ENCODE measurements at places on chromosomes 11 and 22.

DNA sequence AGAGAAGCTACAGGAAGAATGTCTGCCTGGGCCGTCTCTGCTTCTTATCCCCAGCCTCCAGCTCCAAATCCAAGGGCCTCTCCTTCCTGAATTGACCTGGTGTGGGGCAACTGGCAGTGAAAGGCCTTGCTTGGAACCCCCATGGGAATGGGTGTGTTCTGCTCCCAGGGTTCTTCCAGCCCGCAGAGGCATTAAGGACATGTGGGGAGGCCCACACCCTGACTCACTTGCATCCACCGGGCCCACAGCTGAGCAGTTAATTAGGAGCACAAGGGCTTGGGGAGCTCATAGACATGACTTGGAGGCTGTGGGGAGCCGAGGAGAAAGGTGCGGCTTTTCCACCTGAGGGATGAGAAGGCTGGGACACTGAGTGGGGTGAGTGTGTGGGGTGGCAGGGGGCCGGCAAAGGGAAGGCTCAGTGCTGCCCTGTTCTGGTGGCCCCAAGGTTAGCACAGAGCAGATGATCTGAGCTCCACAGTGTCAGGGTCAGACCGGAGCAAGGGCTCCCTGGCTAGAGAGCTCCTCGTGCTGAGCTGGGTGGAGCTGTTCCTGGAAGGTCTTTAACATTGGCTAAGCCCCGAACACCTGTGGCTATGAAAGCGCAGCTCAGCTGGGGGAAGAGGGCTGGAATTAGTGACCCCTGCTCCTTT is 64.5 kb upstream of the NECTIN1 start:
- no peak for DNase-seq

- DNase-seq: no peak
Measured at GRCh38 chr11:129323896-129324502, 51.6 kb upstream of the BARX2 start.

- no peak for DNase-seq
Measured at GRCh38 chr22:36289406-36289870, 36.5 kb downstream of the APOL1 start.

DNA sequence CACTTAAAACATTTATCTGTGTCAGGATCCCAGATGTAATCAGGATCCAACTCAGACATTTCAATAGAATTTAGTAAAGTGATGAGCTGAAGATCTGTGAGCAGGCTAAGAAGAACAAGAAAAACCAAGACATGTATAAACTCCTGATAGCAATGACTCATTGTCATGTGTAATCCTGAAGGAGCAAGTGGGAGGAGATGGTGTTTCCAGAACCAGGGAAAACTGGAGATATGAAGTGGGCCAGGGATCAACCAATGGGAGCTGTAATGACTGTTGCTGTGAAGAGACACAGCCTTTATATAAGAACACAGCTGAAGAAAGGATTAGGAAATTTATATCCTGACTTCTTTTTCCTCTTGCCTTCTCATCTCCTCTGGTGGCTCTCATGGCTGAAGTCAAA is 682.5 kb upstream of the ARHGAP42 start:
- DNase-seq: no peak

DNA sequence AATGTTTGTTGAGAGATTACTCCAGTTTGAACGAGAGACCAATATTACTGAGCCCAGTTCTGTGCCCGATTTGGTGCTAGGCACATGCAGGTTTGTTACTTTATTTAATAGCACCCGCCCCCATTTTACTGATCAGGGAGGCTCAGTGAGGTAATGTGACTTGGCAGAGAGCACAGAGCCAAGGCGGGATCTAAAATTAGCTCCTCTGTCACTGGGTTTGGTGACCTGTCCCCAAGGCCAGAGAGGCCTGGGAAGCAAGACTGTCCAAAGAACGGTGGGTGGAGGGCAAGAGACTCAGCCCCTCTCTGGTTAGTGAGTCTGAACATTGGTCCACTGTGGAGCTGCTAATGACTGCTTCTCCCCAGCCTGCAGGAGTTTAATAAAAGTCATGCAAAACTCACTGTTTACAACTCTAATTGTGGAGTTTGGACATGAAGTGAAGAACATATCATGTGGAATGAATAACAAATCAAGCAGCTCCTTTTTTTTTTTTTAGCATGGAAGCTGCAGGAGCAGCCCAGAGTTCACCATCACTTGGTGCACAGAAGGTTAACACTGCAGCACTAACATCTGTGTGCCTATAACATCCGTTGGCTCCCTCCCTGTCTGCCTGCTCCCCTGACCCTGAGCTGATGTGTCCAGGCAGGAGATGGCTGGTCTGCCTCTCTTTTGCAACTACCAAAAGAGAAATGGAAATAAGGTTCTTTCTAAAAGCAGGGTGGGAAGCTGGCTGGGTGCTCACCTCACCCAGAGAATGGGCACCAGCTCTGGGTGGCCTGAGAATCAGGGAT is 39.0 kb downstream of the CSNK2A3 start:
- no peak for DNase-seq

DNA sequence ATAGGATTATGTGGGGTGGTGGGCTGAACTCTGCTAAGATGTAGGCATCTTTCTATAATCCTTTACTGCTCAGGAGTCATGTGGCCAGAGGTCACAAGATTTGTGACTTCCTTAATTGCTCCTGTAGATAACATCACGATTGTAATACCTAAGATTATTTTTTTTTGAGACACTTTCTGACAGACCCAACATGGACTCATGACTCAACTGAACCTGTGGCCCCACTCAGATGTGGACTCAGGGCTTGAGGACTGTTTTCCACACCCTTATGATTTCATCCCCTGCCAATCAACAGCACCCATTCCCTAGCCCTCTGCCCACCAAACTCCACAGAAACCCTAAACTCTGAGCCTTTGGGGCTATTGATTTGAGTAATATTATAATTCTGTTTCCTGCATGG is 35.6 kb upstream of the MMP7 start:
- no peak for DNase-seq

DNA sequence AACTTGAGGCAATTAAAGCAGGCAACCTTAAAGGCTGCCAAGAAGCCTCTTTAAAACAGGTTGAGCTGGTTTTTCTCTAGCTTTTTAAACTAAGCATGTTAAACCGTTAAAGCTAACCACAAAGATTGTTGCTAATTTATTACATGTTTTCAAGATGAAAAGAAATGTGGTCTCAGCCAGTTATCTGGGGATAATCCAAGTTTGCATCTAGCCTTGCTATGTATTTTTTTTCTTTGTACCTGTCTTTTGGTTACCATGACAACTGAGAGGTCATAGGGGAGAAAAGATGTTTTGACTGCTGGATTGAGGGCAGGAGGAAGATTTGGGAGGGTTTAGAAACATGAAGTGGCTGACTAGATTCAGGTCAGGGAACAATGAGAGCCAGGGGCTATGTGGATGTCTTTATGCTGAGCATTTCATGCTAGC is 19.2 kb upstream of the PGM2L1 start:
- no peak for DNase-seq

DNA sequence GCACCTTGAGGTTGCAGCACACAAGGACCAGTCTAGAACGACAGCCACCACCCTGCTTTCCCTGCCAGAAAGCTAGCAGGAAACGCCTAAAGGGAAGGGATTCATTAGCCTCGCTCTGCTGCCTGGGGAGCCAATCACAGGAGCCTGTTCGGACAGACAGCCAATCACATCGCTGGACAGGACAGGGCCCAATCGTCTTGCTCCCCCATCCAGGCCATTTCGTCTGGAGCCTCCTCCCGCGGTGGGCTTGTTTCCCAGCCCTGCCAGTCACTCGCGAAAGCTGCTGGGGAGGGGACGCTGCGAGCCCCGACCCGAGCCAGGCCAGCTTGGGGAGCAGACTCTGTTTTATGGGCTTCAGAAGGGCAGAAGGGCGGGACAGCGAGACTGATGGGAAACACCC is 79.8 kb upstream of the NCAM1 start:
- no peak for DNase-seq

DNA sequence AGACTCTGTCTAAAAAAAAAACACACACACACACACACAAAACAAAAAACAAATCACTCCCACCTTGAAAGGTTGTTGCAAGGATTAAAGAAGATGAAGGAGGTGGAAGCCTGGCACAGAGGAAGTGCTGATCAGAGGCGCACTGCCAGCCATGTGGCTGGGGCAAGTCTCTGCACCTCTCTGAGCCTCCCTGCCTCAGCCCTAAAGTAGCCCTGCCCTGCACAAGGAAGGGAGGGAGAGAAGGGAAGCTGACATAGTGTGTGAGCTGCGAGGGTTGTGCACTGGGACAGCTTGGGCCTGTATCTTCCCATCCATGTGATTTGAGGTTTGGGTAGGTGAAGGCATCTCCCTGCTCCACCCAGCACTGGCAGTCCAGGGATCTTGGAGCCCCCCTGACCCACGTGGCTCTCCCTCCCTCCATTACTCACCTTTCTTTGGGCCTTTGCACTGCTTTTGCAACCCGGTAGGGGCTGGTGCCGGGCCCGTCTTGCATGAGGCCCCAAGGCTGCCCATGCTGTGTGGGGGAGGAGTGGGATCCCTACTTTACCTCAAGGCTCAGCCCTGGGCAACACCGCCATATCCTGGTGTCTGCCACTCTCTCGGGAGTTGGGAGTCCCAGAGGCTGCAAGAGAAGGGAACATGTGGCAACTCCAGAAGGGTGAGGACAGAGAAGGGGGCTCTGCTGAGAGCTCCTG is 30.5 kb downstream of the IFT27 start:
- DNase-seq: no peak

DNA sequence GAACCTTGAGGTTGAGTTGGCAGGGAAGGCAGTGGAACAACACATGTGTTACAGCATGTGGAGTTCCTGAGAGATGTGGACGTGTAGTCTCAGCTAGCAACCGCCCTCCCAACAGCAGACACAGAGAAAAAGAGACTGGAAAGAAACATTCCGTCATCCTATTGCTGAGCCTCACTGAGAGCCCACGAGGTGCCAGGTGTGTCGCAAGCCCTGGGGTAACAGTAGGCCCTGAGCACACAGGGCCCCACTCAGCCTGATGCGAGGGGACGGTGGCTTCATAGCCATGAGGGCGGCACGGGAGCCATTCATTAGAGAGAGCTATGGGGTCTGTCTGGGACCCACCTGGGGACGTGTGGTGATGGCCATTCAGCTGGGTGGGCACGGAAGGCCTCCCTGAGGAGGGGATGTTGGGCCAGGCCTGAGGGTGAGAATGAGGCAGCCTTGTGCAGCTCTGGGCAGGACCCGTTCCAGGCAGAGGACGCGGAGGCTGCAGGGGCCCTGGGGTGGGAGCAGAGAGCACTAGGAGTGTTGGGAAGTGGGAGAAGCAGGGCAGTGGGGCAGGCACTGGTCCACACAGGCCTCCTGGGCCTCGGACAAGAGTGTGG is 26.2 kb downstream of the MPPED1 start:
- DNase-seq: no peak

DNA sequence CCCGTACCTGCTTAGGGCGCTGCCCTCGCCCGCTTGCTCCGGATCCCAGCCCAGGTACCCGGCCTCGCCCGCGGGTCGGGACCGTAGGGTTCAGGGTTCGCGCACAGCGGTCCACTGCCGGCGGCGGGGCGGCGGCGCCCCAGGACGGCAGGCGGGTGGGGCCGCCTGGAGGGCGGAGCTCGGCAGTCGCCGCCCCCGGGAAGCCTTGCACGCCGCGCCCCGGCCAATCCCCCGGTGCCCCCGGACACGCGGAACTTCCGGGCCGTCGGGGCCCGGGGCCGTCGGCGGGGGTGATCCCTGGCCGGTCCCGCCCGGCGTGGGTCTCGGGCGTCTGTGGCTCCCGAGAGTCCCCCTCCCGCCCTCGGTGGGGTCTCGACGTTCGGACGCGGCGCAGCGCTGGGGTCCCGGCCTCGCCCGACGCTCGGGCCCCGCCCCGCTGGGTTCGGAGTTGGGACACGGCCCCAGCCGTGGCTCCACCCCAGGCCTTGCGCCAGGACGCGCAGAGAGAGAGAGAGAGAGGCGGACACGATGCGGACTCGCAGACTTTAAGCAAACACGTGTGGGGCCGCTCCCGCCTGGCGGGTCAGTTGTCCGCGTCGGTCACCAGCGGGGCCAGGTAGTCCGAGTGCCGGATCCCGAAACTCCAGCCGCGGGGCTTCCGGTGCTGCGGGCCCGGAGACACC is at the start of gene TYMP:
TSS of gene TYMP (minus strand) at position 116 of the 683 bp plus-strand sequence. CDS start 303 bp downstream, outside the sequence.
- no peak for DNase-seq

- peak; percentile 12 for DNase-seq
Measured at GRCh38 chr22:40462195-40462984, 92.0 kb downstream of the SGSM3 start.

- DNase-seq: no peak
Measured at GRCh38 chr22:27959335-27960090, 40.5 kb upstream of the PITPNB start.

DNA sequence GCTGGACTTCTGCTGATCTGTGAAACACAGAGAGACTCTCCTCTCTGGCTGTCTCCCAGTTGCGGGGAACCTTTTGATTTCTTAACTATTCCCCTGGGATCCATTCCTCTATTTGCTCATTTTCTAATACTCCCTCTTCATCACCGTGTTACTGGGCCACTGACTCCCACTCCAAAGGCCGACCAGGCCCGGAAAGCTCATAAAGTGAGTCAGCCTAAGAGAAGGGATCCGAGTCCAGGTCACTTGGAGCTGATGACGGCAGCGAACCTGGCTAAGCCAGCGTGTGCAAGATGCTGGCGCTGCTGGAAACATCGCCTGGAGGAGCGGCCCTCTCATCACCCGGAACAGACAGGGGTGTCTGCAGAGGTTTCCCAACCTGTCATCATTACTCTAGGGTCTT is 112.8 kb downstream of the FBXO7 start:
- DNase-seq: no peak

- no peak for DNase-seq
Measured at GRCh38 chr22:21703684-21704316, 31.8 kb downstream of the YPEL1 start.

DNA sequence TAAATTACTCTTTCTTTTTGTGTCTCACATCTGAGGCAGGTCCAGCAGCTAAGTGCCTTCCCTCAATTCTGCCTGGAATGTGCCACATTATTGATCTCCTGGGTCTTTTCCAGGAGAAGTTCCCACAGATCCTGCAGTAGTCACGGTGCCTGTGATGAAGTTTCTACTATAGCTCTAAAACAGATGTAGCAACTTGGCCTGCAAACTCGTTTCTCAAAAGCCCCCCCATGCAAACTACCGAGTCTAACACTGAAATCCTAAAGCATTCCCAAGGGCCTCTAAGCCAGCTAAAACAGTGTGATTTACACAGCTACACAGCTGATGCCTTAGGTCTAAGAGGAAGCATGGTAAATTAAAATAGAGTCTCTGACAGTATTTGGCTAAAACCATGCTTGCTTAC is 54.3 kb downstream of the DDI1 start:
- no peak for DNase-seq

DNA sequence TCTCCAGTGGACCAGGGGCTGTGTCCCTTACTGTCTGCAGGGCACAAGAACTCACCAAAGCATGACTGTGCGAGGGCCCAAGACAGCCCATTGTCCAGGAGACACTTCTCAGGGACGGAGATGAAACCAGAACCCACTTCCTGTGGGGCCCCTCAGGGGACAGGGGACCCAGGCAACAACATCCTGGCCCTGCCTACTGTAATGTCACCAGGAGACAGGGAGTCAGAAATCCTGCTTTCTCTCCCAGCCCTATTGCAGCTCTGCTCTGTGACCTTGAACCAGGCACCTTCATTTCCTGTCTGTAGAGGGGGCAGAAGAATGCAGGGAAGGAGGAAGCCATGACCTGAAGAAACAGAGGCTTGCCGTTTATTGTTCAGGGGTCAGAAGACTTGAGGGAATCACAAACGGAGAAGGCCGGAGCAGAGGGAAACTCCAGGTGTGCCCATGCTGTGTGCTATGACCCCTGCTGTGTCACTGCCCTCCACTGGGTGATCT is 98.0 kb downstream of the NAT10 start:
- no peak for DNase-seq

GRCh38 chr11:132248580-132248979 is 878.2 kb downstream of the NTM start:
- DNase-seq: no peak

- DNase-seq: no peak
Measured at GRCh38 chr22:31247726-31248125, 35.6 kb downstream of the LIMK2 start.

- no peak for DNase-seq
Measured at GRCh38 chr11:79794484-79795393, 353.9 kb upstream of the TENM4 start.

Measured in stimulated activated CD8-positive, alpha-beta memory T cell treated with anti-CD3 and anti-CD28 coated beads, Interleukin-2, amount 100 ng/mL, for 48 hours (primary cell).